ENCODE measurements at places on chromosomes 16 and 17.
A peak's percentile ranks its signal among the peaks of the same experiment; 100 is the strongest.

DNA sequence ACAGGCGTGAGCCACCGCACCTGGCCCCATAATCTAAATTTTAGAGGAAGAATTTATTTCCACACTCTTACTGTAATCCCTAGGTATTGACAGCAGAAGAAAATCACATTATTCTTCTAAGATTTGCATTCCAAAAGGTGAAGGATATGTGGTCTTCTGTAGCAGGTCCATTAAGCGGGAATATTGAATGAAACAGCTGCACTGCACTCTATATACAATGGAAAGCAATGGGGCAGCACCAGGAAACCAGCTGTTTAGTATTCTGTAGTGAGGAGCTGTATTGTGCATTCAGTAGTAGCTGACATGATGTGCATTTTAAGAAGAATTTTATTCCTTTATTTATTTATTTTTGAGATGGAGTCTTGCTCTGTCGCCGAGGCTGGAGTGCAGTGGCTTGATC, 49.6 kb downstream of the PSMD12 start:
- DNase-seq, result no peak

GRCh38 chr16:24976971-24977677, 38.0 kb downstream of the ARHGAP17 start:
- DNase-seq, result no peak

DNA sequence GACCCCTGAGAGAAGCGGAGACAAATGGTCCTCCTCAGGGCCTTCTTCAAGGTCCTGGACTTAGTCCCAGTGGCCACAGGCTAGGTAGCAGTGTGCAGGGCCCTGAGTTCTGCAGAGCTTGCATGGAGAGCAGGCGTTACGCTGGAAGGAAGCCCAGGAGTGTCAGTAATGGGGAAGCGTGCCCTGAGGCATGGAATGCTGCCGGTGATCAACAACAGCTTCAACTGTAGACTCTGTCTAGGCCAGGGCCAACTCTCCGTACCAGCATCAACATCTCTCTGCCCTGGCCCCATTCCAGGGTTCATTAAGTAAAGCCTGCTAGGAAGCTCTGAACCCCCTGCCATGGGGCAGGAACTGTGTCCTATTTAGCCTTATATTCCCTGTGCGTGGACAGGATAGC, 568 bp upstream of the TNK1 start:
- DNase-seq, result no peak

GRCh38 chr16:70438585-70438968, 323 bp downstream of the ST3GAL2 start:
- DNase-seq, result no peak

DNA sequence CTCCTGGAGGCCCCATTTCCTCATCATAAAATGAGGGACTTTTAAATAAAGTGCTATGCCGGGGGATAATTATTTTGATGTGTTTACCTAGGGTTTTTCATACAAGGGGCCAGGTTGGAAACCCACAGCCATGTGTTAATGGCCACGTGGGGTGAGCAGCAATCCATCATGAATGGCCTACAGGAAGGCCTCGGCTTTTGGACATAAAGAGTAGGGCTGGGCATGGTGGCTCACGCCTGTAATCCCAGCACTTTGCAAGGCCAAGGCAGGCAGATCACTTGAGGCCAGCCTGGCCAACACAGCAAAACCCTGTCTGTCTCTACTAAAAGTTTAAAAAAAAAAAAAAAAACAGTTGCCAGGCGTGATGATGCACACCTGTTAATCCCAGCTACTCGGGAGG, 40.3 kb downstream of the MEAK7 start:
- no peak for DNase-seq

DNA sequence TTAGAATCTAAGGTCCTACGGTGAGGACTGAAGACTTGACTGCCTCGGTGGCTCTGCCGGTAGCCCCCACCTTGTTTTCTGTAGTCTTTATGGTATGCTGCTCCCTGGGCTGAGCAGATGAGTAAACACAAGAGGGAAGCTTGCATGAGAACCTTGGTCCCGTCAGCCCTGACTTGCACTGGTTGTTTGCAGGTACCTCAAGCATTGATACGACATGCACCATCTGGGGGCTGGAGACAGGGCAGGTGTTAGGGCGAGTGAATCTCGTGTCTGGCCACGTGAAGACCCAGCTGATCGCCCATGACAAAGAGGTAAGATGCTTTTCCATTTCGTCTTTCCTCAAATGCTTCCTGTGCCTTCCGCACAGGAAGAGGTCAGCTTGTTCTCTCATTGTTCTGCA, 21.1 kb upstream of the TACO1 start:
- DNase-seq, result no peak

DNA sequence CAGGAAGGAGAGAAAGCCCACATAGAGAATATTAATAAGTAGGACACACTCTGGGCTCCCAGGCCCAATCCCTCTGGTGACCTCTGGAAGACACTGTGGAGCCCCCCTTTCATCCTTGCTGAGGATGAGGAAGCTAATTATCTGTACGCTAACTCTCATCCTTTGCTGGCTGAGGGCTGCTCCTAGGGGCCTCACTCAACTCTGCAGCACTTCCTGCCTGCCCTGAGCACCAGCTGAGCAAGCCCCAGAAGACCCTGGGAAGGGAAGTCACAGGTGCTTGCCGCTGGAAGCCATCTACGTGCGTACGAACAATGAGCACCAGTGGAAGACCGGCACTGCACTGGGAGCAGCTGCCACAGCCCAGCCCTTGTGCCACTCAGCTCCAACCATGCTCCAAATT, 145.8 kb upstream of the CDH5 start:
- no peak for DNase-seq

DNA sequence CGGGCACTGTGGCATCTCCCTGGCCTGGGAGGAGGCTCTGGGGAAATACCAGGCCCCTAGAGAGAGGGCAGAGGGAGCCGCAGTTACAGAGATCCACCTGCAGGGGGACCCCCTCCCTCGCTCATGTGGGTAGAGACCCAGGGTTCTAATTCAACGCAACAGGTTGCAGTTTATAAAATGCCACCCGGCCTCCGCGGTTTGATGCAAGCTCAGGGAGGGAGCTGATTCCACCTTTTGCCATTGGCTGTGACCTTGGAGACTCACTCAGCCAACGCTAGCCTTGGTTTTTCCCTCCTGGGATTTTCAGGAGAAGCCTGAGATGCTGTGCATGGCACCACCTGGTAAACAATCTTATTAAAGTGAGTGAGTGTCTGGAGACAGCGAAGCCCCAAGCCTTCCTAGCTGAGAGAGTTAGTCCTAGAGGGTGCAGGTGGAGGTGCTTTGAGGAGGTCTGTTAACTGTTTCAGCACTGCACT, 12.1 kb downstream of the TTLL6 start:
- DNase-seq, result peak; percentile 59

- DNase-seq, result no peak
These were observed 11.2 kb upstream of the SBK1 start for GRCh38 chr16:28280881-28281836.

DNA sequence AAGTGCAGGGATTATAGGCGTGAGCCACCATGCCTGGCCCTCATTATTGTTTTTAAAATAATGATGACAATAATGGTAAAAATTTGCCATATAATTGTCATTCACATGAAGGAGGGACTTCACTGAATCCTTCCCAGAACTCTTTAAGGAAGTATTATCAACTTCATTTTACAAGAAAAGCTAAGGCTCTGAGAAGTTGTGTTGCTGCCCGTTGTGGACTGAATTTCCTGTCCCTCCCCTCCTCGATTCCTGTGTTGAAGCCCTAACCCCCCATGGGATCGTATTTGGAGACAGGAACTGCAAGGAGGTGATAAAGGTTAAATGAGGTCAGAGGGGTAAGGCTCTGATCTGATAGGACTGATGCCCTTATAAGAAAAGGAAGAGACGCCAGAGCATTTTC, 458.0 kb downstream of the HAPSTR1 start:
- no peak for DNase-seq

GRCh38 chr16:67177743-67178699, 5.7 kb downstream of the MATCAP1 start:
- DNase-seq, result no peak

GRCh38 chr16:72317446-72317845, 145.5 kb upstream of the PMFBP1 start:
- DNase-seq, result no peak

DNA sequence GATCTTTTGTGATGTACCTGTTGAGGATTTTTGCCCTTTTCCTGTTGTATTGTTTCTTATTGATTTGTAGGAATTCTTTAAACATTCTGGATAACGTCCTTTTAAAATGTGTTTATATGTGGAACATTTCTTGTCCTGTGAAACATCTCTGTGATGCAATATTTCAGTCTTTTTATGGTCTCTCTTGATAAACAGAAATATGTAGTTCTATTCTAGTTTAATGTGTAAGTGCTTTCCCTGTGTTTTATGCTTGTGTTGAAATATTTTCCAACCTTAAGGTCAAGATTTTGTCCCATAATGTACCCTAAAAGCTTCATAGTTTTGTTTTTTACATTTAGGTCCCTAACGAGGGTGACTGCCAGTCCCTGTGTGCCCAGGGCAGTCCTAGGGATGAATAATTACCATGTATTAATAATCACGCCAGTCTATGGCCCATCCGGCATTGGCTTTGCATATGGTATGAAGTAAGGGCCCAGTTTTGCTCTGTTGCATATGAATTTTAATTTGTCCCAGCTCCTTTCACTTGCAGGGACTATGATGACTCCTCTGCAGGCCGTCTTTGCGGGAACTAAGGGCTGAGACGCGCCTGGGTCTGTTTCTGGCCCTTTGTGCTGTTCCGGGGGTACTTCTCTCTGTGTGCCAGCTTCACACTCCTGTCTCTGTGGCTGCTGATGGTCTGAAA, 44.2 kb downstream of the RPTOR start:
- DNase-seq, result no peak

DNA sequence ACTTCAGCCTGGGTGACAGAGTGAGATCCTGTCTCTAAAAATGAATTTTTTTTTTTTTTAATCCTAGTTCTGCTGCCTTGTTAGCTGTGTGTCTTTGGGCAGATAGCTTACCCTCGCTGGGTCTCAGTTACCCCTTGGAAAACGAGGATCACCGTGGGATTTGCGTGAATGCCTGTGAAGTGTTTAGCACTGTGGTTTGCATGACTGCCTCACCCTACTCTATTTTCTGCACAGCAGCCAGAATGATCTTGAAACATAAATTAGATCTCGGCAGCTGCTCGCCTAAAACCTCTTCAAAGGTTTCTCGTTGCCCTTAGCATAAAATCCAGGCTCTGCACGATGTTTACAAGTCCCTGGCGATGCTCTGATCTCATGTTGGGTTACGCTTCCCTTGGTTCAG, 71.2 kb upstream of the GRIN2A start:
- no peak for DNase-seq

DNA sequence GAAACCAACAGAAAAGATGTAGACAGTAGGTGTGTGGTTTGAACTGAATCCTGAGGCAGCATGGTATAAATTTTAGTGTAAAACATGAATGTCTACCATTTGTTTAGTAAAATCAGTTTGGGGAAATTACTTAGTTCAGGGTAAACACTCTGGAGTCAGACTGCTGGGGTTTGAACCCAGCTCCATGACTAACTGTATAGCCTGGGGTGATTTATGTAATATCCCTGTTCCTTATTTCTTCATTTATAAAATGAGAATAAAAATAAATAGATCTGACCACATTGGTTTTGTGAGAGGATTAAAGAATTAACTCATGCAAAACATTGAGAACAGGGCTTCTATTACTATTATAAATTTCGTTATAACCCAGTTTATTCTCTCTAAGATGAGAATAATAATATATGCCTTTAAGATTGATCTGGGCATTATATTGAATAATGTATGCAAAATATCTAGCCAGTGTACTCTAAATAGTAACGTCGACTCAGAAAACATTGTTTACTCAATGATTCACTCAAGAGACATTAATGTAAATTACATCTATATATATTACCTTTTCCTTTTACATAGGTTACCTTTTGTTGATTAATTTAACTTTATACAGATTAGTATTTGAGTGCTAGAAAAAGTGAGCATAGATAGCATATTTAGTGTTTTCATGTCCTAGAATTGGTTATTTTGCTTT, 120.6 kb upstream of the KCNJ16 start:
- DNase-seq, result no peak

DNA sequence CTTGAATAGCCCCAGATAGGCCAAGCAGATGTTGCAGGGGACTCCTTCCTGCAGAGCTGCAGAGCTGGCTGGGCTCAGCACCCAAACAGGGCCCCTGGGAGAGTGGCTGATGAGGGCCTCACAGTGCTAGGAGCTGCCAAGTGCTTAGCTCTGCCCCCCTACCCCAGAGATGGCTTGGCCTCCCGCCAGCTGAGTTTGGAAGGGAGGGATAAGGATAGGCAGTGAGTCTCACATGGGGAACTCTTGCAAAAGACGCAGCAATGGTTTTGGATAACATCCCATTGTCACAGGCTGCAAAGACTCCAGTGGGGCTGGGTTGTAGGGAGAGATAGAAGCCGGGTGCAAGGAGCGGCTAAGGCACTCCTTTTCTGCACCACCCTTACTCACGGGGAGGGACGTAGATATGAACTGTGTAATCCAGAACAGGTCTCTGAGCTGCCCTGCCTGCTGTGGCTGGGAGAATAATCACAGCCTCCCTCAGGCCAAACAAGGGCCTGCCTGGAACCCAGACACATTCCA, 52.9 kb upstream of the MAF start:
- no peak for DNase-seq

DNA sequence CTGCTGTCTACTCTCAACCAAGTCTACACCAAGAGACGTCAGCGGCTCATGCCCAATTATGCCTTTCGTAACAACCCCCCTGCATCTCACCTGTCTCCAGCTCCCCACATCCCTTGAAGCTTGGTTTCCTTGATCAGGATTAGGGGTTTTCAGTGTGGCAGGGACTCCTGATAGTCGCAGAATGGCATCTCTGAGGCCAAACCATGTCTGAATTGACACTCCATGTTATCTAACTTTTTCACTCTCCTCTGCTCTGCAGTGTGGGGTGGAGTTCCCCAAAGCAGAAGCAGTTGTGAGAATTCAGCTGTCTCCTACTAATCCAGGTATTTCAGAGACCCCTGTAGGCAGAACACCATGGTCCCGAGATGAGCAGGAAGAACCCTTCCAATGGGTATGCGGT, 5.6 kb upstream of the AHSP start:
- no peak for DNase-seq

DNA sequence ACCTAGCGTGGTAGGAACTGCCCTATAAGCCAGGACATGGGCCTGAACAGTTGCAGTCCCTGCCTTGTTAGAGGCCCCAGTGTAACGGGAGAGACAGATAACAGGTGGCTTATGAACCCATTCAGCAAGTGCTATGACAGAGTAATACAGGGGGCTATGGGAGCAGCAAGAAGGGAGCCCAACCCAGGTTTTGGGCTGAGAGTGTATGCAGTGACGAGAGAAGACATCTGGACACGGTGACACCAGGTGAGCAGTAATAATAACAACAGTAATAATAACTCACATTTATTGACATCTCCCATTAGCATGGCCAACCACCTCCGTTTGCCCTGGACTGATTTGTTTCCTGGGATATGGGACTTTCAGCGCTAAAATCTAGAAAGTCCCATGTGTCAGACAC, 100.8 kb downstream of the IRX5 start:
- no peak for DNase-seq

DNA sequence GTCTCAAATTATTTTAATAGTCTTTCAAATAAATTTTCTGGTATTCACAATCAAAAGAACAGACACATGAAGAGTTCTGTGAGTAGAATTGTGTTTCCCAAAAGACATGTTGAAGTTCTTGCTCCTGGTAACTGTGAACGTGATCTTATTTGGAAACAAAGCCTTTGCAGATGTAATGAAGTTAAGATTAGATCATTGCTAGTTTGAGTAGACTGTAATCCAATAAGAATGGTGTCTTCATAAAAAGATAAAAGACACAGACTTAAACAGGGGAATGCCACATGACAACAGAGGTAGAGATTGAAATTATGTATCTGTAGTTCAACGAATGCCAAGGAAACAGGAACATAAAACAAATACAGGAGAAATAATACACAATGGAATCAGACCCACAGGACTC, 357.4 kb upstream of the CA10 start:
- no peak for DNase-seq

GRCh38 chr17:39845052-39845846, 18.9 kb downstream of the IKZF3 start:
- no peak for DNase-seq
